Stimulated activated CD4-positive, alpha-beta T cell treated with anti-CD3 and anti-CD28 coated beads, Interleukin-15, amount 100 ng/mL, for 1 hour (primary cell): ENCODE measurements at places on chromosomes 2 and 18.
A peak's percentile ranks its signal among the peaks of the same experiment; 100 is the strongest.

DNA sequence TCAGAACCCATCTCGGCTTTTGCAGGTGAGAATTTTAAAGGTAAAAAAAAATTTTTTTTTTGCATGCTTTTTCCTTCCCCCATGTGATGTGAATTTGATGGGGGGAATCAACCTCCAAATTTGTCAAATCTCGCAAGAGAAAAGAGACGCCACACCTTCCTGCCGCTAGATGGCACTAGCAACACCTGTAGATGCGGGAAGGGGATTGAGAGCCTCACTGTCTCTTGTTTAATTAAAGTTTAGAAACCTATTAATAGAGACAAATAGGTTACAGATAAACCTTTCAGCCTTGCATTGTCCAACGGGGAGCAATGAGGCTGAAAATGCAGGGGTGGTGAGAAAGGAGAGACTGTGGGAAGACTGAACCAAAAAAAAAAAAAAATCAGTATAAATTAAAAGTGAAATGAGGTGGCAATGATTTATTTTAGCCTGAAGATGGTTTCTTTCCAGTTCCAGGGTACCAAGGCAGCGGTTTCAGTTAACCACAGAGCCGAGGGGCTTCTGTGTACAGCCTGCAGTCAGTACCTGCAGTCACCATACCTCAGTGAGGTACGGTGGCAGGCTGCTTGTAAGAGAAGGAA is 84.6 kb downstream of the NRP2 start:
- DNase-seq: peak; percentile 7

DNA sequence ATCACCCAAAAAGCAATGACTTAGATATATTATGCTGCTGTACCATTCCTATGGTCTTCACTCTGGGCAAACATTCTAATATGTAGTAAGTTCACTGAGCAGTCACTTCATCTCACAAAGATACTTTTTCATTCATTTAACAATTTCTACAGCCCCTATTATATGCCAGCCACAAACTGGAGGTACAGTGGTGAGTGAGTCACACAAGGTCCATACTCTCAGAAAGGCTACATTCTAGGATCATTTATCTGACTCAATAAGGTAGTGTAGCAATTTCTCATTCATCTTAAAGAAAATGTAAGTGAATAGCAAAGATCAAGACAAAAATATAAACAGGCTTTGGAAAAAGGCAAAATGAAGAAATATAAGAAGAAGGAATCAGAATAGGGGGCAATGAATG is 40.5 kb downstream of the NHEJ1 start:
- no peak for DNase-seq

- DNase-seq: no peak
These were observed 151.0 kb upstream of the COPS8 start for GRCh38 chr2:236934656-236935055.

DNA sequence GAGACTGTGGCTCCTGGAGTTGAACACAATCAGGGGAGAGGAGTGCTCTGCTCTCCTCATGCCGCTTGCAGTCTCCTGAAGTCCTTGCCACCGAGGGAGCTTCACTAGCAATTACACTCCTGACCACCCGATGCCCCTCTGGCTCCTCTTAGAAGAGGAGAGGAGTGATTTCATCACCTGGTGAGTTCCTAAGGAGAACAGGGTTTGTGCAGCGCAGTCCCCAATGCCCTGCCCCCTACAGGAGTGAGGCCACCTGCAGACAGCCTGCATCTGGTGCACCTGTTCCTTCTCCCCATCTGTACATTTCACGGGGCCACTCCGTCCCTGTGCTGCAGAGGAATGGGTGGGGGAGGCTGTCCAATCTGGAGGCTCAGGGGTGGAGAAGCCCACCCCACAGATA is 267.2 kb downstream of the HRH4 start:
- no peak for DNase-seq

DNA sequence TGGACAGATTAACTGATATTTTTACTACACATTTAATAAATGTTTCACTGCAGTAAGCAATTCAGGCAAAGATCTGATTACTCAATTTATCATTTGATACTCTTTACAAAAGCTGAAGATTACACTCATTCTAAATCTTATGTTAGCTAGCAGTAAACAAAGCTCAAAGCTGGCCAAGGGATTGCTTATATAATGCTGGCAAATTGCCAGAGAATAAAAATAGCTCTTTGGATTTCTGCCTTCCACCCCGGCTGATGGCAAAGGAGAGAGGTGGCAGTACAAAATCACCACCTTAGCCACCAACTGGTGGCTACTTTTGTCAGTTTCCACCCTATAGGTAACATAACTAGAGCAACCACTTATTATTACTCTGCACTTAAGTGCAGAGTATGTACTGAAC is 320.5 kb downstream of the FSIP2 start:
- DNase-seq: no peak

- DNase-seq: peak; percentile 64
These were observed at the start of gene SP140 for GRCh38 chr2:230225486-230225885. Gene SP140, plus strand, starts transcription at chr2:230225736. Its CDS starts 109 bp downstream, at chr2:230225845.

DNA sequence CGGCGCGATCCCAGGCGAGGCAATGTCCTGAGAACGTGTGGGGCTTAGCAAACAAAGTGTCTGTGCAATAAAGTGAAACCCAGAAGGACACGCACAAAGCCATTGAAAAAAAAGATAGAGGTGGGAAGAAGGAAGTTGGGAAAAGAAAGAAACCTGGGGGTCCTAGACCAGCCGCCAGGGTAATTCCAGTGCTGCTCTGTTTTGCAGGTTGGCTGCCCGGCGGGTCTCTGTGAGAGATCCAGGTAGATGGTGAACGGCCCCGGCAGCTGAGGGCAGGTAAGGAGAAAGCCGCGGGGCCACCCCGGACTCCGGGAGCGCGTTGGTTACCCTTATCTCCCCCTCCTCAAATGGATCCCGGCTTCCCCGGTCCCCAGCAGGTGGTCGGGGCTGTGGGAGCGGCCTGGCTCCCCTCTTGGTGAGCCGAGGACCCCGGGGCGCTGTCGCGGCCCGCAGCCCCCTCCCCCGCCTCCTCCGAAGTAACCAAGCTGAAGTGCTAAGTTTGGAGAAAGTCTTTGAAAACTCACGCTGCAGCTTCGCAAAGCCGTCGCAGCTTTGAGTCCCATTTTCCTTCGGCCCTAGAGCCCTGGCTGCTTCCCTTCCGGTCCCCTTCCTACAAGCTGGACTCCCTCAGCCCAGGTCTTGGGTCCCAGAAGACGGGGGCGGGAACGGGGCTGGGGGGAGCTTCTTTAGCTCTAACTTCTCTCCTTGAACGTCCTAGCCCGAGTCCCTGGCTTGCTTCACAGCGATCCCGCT is 588 bp downstream of the OTX1 start:
- DNase-seq: no peak

- DNase-seq: no peak
These were observed 4.7 kb downstream of the TMEM18 start for GRCh38 chr2:672606-672905.

- no peak for DNase-seq
These were observed 292.1 kb downstream of the EXOC6B start for GRCh38 chr2:72533765-72534164.

GRCh38 chr2:197286805-197287595 is 23.6 kb downstream of the ANKRD44 start:
- no peak for DNase-seq

- no peak for DNase-seq
These were observed 23.7 kb upstream of the GPR39 start for GRCh38 chr2:132392879-132393278.

GRCh38 chr2:120431386-120432292 is 85.7 kb downstream of the INHBB start:
- no peak for DNase-seq

- DNase-seq: no peak
These were observed 134.9 kb upstream of the KYNU start for GRCh38 chr2:142742371-142743214.

GRCh38 chr2:211745295-211746097 is 793.1 kb downstream of the ERBB4 start:
- DNase-seq: no peak

DNA sequence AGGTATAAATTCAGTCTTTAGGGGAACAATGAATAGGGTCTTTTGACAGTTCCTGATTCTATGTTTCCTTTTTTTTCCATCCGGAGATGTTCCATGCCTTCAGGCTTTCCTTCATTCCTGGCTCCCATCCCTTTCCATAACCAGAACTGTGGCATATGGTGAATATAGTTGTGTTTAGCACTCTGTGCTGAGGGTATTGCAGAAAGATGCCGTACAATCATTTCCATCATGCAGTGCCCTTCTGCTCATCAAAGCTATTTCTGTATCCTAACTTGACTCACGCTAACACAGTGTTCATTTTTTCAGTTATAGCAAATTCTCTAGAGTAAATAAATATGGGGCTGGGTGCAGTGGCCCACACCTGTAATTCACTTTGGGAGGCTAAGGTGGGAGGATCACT is 131.9 kb upstream of the EML6 start:
- DNase-seq: no peak

DNA sequence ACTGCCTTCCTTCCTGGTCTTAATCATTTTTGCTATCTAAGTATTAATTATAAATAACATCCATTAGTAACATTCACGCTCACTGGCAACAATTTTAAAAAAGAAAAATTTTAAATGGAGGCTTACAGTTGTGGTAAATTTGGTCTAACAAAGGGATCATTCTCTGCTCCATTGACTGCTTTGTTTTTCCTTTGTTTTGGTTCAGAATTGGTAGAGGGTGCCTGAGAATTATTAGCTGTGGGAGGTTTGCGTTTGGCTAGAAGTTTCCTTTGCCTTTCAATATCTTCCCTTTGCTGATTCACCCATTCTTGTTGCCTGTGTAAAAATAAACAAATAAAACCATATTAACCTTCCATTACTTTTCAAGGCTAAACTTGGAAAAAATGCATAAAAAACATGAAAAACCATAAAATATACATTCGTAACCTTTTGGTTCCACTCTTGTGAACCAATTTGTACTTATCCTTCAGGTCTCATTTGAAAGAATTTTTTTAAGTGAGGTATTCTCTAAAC is 114.6 kb downstream of the TLK1 start:
- no peak for DNase-seq

DNA sequence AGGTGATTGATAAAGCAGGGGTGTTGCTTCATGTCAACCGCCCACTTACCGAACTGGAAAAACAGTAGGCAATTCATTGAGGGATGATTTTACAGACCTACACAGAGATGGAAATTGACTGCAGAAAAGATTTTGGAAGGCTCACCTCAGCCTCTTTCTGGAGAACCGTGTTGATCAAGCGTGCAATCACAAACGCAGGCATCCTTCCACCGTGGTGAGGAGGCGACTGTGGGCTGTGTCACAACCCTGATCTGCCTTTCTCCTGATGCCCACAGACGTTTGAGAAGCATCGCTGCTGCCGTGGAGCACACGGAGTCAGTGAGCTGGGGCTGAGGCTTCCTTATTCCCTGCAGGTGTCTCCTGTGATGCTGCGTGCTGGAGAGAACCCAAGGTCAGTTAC is 132.0 kb downstream of the TMEM18 start:
- DNase-seq: no peak

DNA sequence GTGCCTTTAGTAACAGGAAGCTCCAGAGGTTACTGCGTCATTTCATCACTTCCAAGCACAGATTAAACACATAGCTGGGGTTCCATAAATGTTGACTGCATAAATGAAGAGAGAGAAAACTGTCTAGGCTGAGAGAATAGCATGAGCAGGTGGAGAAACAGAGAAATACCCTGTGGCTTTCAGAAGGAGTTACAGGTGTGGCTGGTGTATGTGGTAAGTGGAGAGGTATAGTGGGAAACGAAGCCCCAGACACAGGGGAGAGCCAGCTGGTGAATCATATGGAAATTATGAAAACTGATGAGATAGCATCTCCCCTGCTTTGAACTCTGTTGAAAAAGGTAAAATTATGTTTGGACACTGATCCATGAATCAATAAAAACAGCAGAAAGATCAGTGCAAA is 807.4 kb upstream of the POU3F3 start:
- no peak for DNase-seq

DNA sequence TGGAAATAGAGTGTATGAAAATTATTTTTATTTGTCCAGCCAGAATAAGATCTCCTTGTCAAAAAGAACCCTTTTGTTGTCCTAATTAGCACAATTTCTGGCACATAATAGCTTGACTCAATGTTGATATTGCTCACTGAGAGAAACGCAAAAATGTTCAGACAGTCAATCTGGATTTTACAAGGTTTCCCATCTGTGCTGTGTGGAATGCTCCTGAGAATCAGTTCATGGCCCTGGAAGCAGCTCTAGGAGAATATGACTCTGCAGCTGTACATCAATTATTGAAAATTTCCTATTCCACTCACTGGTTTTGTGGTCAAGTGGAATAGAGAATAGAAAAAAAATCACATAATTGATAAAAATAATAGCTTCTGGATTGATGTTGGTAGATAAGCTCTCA is 1582.9 kb upstream of the NXPH2 start:
- DNase-seq: no peak

DNA sequence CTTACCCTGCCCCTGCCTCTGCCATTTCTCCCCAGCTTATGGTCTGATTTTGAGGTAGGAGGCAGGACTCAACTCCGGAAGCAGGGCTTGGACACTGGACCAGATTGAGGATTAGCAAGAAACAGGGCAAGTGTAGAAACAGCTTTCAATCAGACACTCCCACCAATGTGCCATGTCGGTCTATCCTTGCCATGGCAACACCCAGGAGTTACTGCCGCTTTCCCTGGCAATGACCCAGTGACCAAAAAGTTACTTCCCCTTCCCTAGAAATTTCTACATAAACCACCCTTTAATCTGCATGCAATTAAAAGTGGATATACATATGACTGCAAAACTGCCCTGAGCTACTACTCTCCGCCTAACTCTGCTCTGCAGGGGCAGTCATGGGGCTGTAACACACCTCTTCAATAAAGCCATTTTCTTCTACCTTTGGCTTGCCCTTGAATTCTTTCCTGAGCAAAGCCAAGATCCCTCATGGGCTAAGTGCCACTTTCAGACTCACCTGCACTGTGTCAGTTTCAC is 156.7 kb downstream of the LPIN1 start:
- no peak for DNase-seq

GRCh38 chr2:182611009-182611408 is 105.0 kb upstream of the DNAJC10 start:
- no peak for DNase-seq

DNA sequence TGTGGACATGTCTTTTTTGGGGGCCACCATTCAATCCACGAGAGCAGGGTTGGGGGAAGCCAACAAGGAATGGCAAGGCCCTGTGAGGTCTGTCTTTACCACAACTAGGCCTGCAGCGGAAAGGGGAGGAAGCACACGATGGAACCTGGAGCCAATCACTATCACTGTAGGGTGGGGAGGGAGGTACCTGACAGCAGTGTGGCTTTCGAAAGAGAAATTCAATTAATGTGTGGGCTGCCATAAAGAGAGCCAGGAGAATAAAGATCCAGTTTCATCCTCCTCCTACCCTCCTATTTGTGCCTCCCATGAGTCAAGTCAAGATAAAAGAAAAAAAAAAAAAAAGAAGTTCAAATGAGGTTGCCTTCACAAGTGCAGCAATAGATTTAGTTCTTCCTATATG is 18.9 kb upstream of the RBMS1 start:
- no peak for DNase-seq

DNA sequence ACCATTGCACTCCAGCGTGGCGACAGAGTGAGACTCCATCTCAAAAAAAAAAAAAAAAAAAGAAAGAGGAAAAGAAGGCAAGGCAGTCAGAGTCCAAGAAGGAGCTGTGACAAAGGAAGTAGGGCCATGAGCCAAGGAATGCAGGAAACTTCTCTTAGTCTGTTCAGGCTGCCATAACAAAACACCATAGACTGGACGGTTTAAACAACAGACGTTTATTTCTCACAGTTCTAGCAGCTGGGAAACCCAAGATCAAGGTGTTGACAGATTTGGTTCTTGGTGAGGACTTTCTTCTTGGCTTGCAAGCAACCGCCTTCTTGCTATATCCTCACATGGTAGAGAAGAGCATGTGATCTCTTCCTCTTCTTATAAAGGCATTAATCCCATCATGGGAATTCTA is 13.1 kb upstream of the SUMO1 start:
- no peak for DNase-seq
